Neuronal stem cell (in vitro differentiated cells): ENCODE measurements at places on chromosomes 1 and 21.

GRCh38 chr1:37069406-37069805, 35.1 kb upstream of the GRIK3 start:
- no peak overlapping the region for H3K4me3 ChIP-seq
- no peaks in the 10 kb centered on the region for H3K36me3 ChIP-seq
- H3K27me3 ChIP-seq: no peaks in the 10 kb centered on the region
- H3K27ac ChIP-seq: no peak overlapping the region
- peaks cover 20% of the 10 kb centered on the region for H3K4me1 ChIP-seq
- DNase-seq: no peak

GRCh38 chr1:161440312-161440894, 64.9 kb upstream of the FCGR2A start:
- no peaks in the 10 kb centered on the region for H3K4me1 ChIP-seq
- peak overlapping the region; percentile 95 for H3K4me3 ChIP-seq
- no peaks in the 10 kb centered on the region for H3K36me3 ChIP-seq
- peaks cover 29% of the 10 kb centered on the region for H3K27me3 ChIP-seq

DNA sequence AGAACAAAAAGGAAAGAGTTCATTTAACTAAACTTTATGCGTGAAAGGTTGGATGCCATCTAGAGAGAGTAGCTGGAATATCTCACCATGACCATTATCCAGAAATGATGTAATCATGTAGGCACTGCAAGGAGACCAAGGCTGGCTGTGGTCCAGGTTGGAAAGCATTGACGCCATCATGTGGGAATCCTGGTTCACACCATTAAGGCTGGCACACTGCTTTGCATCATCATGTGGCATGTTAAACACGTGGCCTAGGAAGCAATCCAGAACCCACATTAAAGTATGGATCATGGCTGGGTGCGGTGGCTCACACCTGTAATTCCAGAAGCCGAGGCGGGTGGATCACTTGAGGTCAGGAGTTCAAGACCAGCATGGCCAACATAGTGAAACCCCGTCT, 4.3 kb downstream of the ADAMTS1 start:
- DNase-seq: no peak
- H3K27ac ChIP-seq: no peak overlapping the region
- H3K36me3 ChIP-seq: peaks cover 61% of the 10 kb centered on the region
- peaks cover 4% of the 10 kb centered on the region for H3K27me3 ChIP-seq
- H3K4me1 ChIP-seq: peaks cover 6% of the 10 kb centered on the region
- no peak overlapping the region for H3K4me3 ChIP-seq

GRCh38 chr1:154994591-154994990, 1.2 kb downstream of the LENEP start:
- H3K36me3 ChIP-seq: peaks cover 30% of the 10 kb centered on the region
- DNase-seq: no peak
- H3K27me3 ChIP-seq: no peaks in the 10 kb centered on the region
- H3K27ac ChIP-seq: no peak overlapping the region
- H3K4me1 ChIP-seq: peaks cover 8% of the 10 kb centered on the region
- no peak overlapping the region for H3K4me3 ChIP-seq

- peaks cover 3% of the 10 kb centered on the region for H3K4me1 ChIP-seq
- H3K27me3 ChIP-seq: no peaks in the 10 kb centered on the region
- no peak overlapping the region for H3K4me3 ChIP-seq
Observed at GRCh38 chr1:244840219-244840794, 4.8 kb downstream of the COX20 start.

- H3K27me3 ChIP-seq: no peaks in the 10 kb centered on the region
- DNase-seq: no peak
- H3K36me3 ChIP-seq: peaks cover 69% of the 10 kb centered on the region
- no peak overlapping the region for H3K27ac ChIP-seq
Observed at GRCh38 chr1:21871943-21872342, 59.9 kb downstream of the LDLRAD2 start.

- no peak for DNase-seq
- H3K27me3 ChIP-seq: no peaks in the 10 kb centered on the region
- no peak overlapping the region for H3K27ac ChIP-seq
- H3K36me3 ChIP-seq: no peaks in the 10 kb centered on the region
Observed at GRCh38 chr1:17950728-17951127, 156.9 kb upstream of the IGSF21 start.

DNA sequence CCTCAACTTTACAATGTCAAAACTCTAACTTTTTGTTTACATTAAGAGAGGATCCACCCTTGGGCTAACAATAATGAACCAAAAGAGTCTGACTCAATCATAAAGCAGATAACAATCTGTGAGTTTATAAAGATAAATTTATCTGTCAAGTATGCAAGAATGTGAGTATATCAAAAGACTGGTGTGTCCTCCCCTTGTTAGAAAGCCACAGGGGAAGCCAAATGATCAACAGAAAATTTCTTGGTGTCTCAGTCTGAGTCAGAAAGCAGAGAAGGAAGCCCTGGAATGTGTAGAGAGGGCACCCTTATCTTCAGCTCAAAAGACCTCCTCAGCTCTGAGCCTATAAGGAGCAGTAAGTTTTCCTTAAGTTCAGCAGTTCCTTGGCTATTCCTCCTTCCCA, 13.9 kb upstream of the PDIK1L start:
- H3K27me3 ChIP-seq: no peaks in the 10 kb centered on the region
- no peak overlapping the region for H3K27ac ChIP-seq
- no peaks in the 10 kb centered on the region for H3K36me3 ChIP-seq
- DNase-seq: no peak
- no peak overlapping the region for H3K4me3 ChIP-seq
- H3K4me1 ChIP-seq: peaks cover 18% of the 10 kb centered on the region

- no peaks in the 10 kb centered on the region for H3K36me3 ChIP-seq
- H3K4me3 ChIP-seq: no peak overlapping the region
- H3K4me1 ChIP-seq: no peaks in the 10 kb centered on the region
- DNase-seq: no peak
- no peaks in the 10 kb centered on the region for H3K27me3 ChIP-seq
Observed at GRCh38 chr1:22327411-22327810, 124.2 kb upstream of the ZBTB40 start.

DNA sequence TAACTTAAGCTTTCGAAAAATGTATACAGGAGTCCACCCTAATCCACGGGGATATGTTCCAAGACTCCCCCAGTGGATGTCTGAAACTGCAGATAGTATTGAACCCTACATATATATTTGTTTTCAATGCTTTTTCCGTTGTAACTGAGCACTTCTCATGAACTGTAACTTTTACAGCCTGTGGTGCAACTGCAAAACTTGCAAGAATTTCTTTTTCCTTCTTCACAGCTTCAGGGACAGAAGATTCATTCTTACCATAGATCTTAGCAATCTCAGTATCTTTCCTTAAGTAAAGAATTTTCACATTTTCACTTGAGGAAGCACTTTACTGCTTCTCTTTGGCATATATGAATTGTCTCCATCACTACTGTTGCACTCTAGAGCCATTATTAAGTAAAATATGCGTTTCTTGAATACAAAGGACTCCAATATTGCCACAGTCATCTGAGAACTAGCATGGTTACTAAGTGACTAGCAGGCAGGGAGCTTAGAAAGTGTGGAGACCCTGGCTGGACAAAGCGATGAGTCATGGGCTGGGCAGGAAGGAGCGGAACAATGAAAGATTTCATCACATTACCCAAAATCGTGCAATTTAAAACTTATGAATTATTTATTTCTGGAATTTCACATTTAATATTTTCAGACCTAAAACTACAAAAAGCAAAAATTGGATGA, 14.1 kb downstream of the DPYD start:
- peaks cover 28% of the 10 kb centered on the region for H3K4me1 ChIP-seq
- no peak overlapping the region for H3K4me3 ChIP-seq

- H3K4me3 ChIP-seq: no peak overlapping the region
- H3K27ac ChIP-seq: no peak overlapping the region
- H3K27me3 ChIP-seq: no peaks in the 10 kb centered on the region
- no peak for DNase-seq
- no peaks in the 10 kb centered on the region for H3K36me3 ChIP-seq
Observed at GRCh38 chr1:46961066-46961758, 19.9 kb upstream of the CYP4A11 start.
